ENCODE measurements at places on chromosomes 2 and 18.

DNA sequence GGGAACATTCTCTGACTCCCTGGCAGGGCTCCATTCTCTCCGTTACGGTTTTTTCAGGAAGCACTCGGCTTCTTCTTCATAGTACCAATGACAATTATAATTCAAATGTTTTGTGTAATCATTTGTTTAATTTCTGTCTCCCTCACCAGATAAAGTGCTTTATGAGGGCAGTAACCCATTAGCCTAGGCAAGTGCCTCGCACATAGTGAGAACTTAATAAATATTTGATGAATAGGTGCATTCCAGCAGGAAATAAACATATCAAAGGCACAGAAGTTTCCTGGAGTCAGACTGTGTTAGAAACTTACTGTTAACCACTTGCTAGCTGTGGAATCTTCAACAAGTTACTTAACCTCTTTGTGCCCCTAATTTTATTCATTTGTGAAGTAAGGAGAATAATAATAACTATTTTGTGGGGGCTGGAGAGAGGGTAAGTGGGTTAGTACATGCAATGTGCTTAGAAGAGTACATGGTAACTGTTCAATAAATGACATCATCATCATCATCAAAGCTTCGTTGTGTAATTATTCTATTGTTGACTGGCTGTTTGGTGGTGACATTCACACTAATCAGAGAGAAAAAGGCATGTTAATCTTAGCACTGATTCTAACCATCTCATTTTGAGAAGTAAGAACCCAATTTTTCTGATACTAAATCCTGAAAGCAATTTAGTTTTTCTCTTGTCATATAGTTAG, 352.3 kb downstream of the INSIG2 start:
- DNase-seq, result no peak

- DNase-seq, result peak; percentile 26
Measured at GRCh38 chr18:11925800-11926481, 17.8 kb upstream of the MPPE1 start.

DNA sequence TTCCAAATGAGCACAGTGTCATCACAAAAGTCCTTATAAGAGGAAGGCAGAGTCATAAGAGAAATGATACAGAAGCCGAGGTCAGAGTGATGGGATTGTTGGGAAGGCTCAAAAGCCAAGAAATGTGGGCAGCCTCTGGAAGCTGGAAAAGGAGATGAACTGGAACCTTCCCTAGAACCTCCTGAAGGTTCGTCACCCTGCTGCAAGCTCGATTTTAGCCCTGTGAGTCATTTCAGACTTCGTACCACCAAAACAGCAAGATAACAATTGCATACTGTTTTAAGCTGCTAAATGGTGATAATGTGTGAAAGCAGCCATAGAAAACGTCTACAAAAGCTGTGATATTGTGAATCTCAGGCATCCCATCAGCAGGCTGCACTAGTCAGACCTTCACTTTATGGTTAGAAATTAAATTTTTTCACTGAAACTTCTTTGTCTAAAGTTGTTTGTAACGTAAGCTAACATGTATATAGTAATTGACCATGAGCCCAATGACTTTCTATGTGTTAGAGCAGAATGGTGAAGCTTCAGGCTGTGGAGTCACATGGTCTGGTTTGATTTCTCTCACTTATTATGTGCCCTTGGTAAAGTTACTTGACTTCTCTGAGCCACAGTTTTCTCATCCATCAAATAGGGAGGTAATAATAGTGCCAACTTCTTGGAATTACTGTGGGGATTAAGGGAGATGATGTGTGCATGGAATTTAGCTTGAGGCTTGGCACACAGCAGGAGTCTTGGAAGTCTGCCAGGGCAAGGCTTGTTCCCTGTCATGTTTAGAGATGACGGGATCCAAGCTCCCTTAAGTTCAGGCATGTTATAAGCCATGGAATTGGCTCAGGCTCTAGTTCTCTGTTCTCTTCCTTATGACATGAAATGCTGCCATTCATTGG, 132.0 kb upstream of the CCDC195 start:
- DNase-seq, result peak; percentile 74

GRCh38 chr2:7480431-7480830, 563.2 kb downstream of the RNF144A start:
- DNase-seq, result no peak

- DNase-seq, result peak; percentile 71
Measured at GRCh38 chr2:202104286-202104870, 31.3 kb downstream of the KIAA2012 start.

DNA sequence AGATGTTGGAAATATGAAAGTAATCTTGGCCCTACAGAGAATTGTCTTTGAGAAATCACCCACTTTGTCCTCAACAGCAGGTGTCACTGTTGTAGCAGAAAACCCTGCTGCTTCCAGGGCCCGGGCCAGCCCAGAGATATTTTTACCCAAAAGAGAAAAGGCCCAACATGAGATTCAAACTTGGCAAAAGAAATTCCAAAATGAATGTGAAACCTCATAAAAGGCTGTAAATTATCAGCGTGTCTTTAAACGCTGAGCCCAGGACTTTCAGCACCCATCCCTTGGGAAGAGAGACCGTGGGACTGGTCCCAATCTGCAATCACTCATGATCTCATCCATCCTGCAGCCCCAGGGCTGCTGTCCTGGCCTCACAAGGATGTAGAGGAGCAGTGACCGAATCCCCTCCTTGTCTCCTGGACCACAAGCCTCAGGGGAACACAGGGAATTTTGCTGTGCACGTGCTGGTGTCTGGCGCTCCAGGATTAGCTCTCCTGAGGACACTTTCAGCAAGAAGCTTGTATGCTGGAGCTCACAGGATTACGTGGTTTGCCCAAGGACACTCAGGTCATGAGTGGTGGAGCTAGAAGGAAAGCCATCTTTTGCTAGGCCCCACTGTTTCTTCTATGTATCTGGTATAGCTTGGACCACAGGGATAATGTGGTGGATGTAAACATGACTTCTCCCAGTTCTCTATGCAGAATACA, 202.1 kb downstream of the RNF144A start:
- DNase-seq, result peak; percentile 40

GRCh38 chr2:83916559-83916958, 542.5 kb downstream of the SUCLG1 start:
- no peak for DNase-seq

DNA sequence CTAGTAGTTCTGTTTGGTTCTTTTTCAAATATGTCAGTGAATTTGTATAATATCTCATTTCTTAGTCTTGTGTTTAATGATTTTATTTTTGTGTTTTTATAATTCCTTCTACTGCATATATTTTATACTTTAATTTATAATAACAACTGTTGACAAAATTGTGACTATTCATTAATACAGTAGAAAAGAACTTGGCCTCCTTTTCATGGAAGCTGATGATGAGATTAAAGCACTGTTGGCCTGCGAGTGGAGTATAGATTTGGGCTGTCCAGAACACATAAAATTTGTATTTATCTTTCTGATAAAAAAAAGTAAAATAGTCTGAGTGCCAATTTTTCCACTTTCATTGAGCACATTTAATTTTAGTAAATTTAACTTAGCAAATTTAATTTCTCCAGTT, 12.1 kb downstream of the CFLAR start:
- no peak for DNase-seq

DNA sequence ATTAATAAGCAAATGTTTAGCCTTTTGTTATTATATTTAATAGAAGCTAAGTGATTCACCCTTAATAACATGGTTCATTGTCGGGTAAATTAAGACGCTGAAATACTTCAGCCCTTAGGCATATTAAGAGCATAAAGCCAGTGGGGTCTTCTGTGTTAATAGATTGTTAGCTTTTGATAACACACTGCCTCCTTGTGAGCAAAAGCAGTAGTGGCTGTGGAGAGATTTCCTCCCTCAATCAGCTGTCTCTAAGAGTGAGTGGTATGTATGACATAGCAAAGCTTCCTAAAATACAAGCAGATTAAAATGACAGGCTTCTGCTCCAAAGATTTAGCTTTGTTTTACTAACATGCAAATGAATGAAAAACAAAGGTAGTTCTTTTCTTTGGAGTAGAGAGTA, 143.7 kb upstream of the SYT4 start:
- DNase-seq, result peak; percentile 3

DNA sequence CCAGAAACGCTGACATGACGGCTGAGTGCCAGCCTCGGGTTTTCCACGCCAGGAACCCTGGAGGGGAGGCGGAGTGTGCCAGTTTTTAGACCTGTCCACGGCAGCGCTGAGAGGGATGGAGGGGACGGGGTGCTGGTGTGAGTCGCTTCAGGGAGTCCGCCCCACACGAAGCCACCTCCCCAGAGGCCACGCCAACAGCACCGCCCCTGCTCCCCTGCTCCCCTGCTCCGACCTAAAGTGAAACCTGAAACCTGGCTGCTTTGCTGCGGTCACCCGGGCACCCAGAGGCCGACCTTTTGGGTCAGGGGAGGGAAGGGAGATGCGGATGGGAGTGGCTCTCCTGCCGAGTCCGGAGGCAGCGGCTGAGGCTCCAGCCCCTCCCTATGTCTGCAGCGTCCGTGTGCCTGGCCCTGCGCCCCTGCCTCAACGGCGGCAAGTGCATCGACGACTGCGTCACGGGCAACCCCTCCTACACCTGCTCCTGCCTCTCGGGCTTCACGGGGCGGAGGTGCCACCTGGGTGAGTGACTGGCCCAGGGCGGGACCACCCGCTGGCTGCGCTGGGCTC, 38.1 kb downstream of the SNED1 start:
- no peak for DNase-seq

GRCh38 chr2:45904267-45904945, 252.9 kb downstream of the PRKCE start:
- DNase-seq, result peak; percentile 24

GRCh38 chr2:121197369-121198091, 87.5 kb downstream of the TFCP2L1 start:
- DNase-seq, result peak; percentile 71

DNA sequence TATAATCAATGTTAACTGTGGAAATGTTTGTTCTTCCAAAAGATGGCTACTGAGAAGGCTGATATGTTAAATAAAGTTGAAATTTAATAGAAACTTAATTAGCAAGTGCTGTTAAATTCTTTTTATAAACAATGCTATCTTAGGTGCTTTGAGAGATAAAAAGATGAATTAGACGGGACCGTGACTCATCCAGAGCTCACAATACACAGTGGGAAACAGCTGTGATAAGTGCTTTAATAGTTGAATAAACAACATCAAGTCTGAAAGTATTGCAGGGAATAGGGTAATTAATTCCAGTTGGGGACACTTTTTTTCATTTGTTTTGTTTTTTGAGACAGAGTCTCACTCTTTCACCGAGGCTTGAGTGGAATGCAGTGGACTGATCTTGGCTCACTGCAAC, 85.5 kb upstream of the DTNA start:
- peak; percentile 27 for DNase-seq

- DNase-seq, result no peak
Measured at GRCh38 chr2:203360833-203361430, 32.7 kb downstream of the ABI2 start.

DNA sequence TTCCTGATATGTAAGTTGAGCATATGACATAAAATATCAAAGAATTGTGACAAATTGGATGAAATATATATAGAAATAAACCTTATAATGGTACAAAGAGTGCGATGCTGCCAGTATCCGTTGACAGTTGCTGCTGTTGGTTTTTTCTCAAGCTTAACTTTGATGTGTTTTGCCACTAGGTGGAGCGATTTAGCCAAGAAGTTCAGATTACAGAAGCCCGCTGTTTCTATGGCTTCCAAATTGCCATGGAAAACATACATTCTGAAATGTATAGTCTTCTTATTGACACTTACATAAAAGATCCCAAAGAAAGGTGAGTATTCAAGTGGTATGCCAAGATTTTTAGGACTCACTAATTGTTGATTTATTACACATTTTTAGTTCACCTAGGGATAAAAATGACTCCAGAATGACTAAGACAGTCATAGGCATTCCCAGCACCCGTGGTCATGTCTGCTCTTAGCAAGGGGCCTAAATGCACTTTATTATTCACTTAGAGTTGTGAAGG, 2.1 kb downstream of the RRM2 start:
- DNase-seq, result peak; percentile 80

GRCh38 chr2:167715932-167716331, 531.5 kb downstream of the STK39 start:
- DNase-seq, result no peak

DNA sequence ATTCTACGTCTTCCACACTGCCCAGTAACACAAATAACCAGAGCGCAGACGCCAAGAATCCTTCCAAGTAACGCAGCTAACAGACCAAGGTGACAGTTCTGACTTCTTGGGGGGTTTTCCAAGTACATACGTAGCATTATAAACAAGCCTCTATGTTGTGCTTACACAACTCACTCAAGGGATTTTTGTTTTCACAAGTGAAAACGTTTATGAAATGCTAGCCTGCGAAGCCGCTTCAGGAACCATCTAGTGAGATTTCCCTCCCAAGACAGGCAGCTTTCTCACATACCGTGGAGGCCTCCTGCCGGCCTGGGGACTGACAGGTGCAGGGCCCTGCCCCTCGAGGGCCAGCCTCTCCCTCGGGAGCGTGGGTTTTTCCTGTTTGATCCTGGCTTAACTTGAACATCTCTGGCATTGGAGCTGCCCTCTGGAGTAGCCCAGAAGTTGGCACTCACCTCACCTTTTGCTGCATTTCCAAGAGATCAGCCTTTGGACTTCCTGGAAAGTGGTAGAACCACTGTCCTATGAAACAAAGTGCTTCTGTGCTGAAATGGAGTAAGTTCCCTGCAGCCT, 151.1 kb downstream of the MBP start:
- DNase-seq, result no peak

- DNase-seq, result no peak
Measured at GRCh38 chr2:43358410-43359201, 132.2 kb upstream of the ZFP36L2 start.

GRCh38 chr2:167147271-167147941, 259.1 kb downstream of the XIRP2 start:
- no peak for DNase-seq

- DNase-seq, result no peak
Measured at GRCh38 chr2:217838409-217838831, 164.4 kb downstream of the TNS1 start.

DNA sequence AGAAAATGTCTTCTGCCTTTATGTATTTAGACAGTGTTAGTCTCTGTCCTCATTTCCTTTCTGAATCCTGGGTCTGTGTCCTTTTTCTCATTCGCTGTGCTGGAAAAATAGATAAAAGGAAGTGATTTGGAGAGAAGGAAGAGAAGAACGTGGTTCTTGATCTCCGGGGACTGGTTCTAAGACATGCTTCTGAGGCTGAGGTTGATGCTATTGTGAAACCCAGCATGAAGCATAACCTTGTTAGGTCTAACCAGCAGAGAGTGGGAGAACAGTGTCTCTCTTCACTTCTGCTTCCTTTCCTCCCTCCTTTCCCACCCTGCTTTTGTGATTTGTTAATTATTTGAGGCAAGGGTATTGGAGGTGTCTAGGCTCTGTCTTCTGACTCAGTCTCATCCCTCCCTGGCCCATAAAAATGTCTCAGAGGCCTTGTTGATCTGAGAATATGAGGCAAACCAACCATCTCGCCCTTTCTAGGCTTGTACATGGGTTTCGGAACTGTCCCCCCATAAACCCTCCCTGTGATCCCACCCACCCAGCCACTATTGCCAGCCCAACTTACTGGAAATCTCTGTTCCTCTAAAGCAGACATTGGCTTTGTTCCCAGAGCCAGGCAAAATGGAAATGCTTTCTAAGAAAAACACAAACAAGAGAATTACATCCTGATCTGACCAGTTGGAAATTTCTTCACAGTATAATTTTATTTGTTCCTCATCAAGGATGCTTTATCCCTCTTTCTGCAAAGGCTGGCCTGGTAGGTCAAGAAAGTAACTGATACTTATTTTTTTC, 360.6 kb upstream of the TNP1 start:
- DNase-seq, result peak; percentile 69

- DNase-seq, result peak; percentile 66
Measured at GRCh38 chr18:55763298-55763697, 175.3 kb upstream of the TCF4 start.

All from iris pigment epithelial cell (primary cell).